ENCODE measurements at places on chromosomes 16 and 17.

DNA sequence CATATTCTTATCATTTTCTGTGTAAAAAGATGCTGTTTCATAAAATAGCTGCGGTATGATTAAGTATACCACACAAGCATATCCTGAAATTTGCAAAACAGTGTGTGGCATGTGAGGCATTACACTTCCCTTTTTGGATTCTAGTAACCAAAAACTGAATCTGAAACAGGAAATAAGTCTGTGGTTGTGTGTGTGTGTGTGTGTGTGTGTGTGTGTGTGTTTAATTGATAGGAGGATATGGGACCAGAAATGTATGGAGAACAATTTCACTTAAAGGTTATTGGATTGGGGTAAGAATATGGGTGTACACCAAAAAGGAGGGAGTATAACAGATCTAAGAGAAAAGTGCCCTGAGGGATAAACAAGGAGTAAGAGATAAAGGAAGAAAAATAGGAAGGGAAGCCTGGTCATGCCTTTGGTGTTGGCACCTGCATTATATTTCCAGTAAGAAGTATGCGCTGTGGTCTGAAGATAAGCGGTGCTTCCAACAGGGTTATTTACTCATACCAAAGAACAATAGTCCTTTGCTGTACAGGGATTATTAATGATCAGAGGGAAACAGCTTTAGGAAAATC lies 4.0 kb downstream of the LYRM1 start:
- DNase-seq = no peak

- no peak for DNase-seq
Measured at GRCh38 chr16:21189311-21189710, 22.1 kb downstream of the ZP2 start.

- peak; percentile 62 for DNase-seq
Measured at GRCh38 chr16:17194190-17194780, 276.5 kb downstream of the XYLT1 start.

- no peak for DNase-seq
Measured at GRCh38 chr16:19864566-19864965, 20.1 kb downstream of the GPRC5B start.

GRCh38 chr17:73297934-73298861 lies 13.6 kb downstream of the CDC42EP4 start:
- no peak for DNase-seq

DNA sequence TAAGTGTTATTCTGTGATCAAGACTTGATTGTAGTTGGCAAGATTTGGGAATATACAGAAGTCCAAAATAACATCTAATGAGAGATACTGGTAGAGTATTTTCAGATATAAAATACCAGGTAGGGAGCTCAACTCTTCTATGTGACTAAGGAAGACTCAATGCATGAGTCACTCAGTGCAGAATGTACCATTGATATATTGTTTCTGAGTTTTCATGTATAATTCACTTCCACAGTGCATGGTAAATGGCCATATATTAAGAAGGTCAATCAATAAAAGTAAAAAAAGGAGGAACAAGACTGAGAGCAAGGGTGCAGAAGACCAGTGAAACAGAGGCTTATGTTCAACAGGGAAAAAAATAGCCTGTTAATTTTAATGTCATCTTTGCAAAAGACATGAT lies 1387.9 kb downstream of the CDH8 start:
- DNase-seq = no peak

DNA sequence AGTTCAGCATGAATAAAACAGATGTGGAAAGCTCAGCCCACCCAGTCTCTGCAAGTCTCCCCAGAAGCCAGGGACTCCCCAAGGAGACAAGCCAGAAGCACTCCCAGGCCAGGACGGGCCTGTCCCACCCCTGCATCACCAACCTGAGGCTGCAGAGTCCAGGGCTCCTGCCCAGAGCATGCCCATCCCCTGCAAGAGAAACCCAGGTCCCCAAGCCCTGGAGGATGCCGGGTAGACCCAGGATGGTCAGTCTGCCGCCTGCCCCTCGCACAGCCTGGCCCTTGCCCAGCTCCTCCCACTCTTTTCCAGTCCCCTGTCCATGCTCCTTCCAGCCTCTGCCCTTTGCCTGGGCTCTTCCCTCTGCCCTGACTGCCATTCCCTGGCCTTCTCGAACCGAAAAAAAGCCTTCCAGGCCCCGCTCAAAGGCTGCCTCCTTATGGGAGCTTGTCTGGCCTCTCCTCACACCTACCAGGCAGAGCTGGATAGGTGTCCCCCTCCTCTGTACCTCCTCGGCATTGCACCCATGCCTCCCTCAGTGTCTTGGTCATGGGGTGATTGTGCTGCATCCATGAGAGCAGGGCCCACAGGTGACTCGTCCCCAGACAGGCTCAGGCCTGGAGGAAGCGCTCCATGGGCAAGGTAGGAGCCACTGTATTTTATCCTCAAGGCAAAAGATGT lies 44.8 kb downstream of the BEAN1 start:
- no peak for DNase-seq

DNA sequence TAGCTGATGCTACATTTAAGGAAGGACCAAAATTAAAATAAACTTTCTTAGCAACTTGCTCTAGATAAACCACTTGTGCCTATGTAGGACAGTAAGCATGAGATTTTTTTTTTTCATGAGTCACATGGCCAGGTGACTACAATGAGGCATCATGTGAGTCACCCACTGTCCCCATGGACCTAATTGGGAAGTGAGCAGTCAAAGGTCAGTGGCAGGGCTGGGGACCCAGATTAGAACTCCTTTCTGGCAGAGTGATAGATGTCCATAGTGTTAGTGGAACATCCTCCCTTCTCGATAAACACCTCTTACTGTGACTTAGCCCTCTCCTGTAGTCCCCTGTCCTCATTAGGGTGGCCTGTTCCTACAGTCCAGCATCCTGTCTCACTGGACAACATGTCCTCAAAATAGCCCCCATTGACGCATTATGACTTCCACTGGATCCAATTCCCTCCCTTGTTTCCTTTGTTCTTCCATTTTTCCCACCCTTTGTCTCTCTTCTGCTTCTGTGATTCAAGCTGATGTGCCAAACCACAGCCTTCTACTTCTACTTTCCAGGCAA lies 12.4 kb downstream of the ITGB3 start:
- DNase-seq = no peak

DNA sequence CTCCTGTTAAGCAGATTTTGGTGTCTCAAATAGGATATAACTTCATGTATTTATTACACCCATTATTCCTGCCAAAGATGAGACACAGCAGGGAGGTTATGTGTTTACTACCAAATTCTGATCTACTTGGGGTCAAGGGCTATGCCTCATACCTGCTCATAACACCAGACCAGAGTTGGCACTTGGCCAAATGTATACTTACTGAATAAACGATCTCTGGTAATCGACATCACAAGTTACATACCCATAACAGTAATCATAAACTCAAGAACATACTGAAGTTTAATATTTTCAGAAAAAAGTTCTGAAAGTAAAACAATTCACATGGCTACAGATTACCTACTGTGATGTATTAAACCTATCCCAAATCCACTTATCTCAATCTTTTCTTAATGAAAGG lies 2.9 kb downstream of the TMEM170A start:
- no peak for DNase-seq

DNA sequence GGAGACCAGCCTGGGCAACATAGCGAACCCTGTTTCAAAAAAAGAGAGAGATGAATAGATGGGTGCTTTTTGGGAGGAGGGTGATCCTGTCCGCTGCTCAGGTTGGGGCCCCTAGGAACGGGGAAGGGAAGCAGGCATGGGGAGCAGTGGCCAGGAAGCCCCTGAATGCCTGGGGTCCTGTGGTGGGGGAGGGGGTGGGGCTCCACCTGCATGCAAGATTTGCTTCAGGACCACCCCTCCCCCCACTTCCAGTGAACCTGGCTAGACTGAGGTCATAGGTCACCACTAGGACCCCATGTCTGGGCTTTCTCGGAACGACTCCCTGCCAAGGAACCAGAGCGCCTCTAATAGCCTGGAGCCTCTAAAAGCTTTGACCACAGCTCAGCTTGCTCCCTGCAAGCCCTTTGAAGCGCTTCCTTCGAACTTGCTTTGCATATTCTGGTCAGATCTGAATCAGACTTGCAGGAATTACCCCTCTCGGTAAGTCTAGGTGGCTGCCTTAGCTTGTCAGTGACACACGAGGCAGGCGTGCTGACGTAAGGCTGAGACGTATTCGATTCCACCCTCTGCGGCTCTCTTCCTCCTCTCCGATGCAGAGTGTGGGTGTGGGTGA lies 3.7 kb downstream of the SOCS3 start:
- peak; percentile 85 for DNase-seq

GRCh38 chr16:14375132-14375491 lies 254.9 kb downstream of the PARN start:
- no peak for DNase-seq

- no peak for DNase-seq
Measured at GRCh38 chr16:12976936-12977335, 75.5 kb downstream of the SHISA9 start.

DNA sequence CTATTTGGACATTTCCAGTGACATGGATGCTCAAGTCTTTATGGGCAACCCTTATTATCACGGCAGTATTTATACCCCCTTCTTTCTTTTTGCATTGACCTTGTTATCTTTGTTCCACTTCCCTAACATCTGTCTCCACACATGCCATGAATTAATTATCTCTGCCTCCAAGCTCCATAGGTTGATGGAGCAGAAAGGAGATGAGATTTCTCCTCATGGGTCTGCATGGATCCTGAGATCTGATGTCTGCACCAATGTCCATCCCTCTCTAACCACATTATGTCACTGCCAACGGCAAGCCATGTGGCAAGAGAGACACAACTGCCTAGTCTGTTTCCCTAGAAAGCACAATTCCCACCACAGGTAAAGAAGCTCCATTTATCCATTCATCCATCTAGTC lies 416.8 kb upstream of the ASIC2 start:
- DNase-seq = no peak

- no peak for DNase-seq
Measured at GRCh38 chr16:4365615-4366014, 6.0 kb upstream of the VASN start.

DNA sequence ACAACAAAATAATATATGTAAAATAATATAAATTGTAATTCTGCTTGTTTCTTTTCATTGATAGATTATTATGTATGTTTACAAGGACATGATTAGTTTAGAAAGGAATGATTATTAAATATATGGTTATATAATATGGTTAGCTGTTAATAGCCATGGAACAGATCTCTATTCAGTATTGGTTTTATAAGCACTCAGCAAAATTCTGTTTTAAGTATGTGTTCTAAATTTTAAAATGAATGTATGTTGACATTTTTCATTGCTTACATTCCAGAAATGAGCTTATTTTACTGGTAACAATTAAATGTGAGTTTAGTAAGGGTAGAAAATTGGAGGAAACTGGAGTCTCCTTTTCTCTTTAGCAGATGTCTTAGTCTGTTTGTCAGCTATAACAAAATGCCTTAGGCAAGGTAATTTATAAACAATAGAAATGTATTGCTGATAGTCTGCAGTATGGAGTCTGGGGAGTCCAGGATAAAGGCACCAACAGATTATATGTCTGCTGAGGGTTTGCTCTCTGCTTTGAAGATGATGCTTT lies 45.4 kb downstream of the NFAT5 start:
- no peak for DNase-seq

DNA sequence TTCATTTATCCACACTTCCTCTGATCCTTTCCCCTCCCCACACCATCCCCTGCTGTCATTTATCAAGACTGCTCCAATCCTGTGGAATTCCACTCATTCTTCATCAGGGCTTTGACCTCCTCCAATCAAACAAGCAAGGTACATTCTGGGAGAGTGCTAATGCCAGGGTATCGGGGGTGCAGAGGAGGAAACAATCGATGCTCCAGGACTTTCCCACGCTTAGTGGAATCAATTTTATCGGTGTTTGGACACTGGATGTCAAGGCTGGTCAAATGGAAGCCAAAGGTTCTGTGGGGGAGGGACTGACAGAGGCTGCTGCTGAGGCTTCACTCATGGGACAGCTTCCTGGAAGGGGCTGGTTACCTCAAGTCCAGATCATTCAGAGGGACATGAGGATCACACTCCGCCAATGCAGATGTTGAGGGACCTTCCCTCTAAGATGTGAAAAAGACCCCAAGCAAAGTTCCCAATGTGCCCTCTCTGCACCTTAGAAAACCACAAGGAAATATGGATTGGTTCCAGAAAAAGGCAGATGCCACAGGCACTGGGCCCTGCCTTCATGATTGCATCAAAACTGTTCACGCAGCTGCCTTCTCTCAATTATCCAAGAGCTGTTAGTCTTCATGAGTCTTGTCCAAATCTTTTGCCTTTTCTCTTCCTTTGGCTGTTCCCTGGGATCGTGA lies 44.7 kb upstream of the SOX9 start:
- no peak for DNase-seq

GRCh38 chr16:17369421-17370222 lies 101.1 kb downstream of the XYLT1 start:
- DNase-seq = peak; percentile 69

GRCh38 chr17:3754066-3754457 lies 30.4 kb downstream of the HASPIN start:
- no peak for DNase-seq

- DNase-seq = no peak
Measured at GRCh38 chr17:19510903-19511302, 22.8 kb upstream of the SLC47A1 start.

GRCh38 chr16:89765292-89765830 lies 44.0 kb downstream of the ZNF276 start:
- DNase-seq = no peak

GRCh38 chr16:29978081-29978480 lies 4.4 kb downstream of the TAOK2 start:
- DNase-seq = no peak

DNA sequence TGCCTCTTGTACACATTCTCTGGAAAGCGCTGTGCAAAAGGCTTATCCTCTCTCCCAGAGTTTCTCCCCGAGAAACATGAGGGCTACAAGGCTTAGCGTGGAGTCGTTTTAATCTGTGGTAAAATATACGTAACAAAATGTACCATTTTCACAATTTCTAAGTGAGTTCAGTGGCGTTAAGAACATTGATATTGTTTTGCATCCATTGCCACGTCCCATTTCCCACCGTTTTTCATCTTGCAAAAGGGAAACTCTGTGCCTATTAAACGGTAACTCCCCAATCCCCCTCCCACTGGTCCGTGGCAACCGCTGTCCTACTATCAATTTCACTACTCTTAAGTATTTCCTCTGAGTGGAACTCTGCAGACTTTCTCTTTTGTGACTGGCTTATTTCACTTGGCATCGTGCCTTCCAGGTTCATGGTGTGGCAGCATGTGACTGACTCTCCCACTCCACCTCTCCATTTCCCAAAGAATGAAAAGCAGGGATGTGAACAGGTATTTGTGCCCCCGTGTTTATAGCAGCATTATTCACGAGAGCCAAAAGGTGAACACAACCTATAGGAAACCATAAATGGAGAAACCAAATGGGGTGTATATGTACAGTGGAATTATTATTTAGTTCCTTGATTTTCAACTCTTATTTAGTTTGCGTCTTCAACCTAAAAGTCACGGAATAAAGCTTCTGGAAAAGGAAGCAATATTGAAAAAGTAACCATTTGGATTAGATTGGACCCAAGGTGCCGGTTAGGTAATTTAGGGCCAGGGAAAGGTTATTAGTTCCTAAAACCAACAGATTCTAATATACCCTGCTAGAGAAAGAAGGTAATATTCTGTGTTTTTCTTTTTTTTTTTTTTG lies 1.1 kb upstream of the USP32 start:
- peak; percentile 2 for DNase-seq

DNA sequence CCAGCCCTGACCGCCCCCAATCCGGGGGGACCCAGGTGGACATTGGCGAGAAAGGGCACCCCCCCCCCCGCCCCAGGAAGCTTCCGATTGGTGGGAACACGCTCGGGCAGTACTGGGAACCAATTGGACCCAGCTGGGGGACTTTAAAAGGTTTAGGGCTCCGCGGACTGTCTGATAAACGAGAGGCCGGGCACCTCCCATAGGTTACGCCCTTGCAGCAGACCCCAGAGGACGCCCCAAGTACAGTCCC lies 245 bp downstream of the TMEM256 start:
- no peak for DNase-seq
